AG09319 (cell line): ENCODE measurements at places on chromosomes 7 and 10.

- no peak for DNase-seq
Measured at GRCh38 chr10:77131214-77131613, 506.4 kb downstream of the KCNMA1 start.

- no peak for DNase-seq
Measured at GRCh38 chr10:119198438-119198837, 8.9 kb upstream of the GRK5 start.

- no peak for DNase-seq
Measured at GRCh38 chr7:144957998-144958397, 122.1 kb upstream of the TPK1 start.

DNA sequence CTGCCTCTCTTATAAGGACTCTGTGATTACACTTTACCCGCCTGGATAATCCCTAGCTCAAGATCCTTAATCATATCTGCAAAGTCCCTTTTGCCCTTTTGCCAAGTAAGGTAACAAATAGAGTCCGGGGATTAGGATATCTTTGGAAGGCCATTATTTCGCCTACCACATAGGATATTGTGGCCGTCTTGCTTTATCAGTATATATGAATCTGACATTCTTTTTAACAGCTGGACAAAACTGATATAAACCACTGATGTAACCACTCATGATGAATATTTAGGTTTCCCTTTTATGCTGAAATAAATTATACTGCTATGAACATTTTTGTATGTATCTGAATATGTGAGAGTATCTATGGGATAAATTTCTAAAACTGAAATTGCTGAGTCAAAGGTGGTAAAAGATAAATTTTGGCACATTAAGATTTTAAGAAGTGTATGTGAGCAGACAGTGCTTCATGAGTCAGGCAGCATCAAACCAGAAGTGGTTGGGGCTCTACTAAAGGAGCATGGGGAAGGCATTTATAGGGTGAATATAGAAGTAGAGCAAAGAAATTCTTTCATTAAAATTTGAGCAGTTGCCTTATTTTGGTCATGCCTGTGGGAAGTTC is 44.7 kb downstream of the AVL9 start:
- no peak for DNase-seq

DNA sequence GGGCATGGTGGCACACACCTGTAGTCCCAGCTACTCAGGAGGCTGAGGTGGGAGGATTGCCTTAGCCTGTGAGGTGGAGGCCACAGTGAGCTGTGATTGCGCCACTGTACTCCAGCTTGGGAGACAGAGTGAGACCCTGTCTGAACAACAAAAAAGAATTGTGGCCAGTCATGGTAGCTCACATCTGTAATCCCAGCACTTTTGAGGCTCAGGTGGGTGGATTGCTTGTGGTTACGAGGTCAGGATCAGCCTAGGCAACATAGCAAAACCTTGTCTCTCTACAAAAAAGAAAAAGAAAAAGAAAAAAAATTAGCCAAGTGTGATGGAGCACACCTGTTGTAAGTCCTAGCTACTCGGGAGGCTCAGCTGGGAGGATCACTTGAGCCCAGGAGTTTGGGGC is 22.8 kb downstream of the MARCHF5 start:
- DNase-seq, result no peak

- DNase-seq, result no peak
Measured at GRCh38 chr7:16409777-16410176, 11.6 kb downstream of the CRPPA start.

GRCh38 chr7:22563621-22564241 is 63.7 kb upstream of the STEAP1B start:
- no peak for DNase-seq

GRCh38 chr7:44772440-44772839 is 23.8 kb downstream of the ZMIZ2 start:
- no peak for DNase-seq

DNA sequence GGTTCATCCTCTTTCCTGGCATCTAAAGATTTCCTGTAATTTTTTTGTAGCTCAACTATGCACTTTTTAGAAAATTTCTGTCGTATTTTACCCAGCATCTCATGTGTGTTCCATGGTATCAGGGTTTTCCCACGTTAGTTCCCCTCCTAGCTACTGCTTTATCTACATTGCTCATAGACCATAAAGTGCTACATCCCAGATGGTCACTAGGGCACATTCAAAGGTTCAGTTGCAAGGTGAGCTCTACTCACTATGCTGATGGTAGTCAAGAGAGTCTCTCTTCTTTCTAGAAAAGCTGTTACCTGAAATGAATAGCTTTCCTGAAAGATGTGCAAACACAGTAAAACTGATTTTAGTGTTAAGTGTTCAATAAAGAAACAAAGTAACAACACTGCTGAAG is 33.5 kb downstream of the RELN start:
- DNase-seq, result no peak

- no peak for DNase-seq
Measured at GRCh38 chr10:76051007-76051936, 619.8 kb downstream of the LRMDA start.

GRCh38 chr10:49112851-49113250 is 2.5 kb downstream of the VSTM4 start:
- no peak for DNase-seq
